ENCODE measurements at places on chromosomes 2 and 18.

DNA sequence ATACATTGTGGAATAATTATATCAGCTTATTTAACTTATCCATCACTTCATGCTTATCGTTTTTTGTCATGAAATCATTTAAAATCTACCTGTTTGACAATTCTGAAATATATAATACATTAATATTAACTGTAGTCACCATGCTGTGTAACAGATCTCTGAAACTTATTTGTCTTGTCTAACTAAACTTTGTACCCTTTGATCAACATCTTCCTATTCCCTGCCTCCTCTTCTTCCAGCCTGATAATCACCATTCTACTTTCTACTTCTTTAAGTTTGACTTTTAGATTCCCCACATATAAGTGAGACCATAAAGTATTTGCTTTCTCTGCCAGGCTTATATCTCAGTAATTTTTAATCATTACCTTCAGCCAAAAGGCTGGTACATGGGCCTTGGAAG lies 134.2 kb upstream of the LINC00305 start:
- DNase-seq: no peak

DNA sequence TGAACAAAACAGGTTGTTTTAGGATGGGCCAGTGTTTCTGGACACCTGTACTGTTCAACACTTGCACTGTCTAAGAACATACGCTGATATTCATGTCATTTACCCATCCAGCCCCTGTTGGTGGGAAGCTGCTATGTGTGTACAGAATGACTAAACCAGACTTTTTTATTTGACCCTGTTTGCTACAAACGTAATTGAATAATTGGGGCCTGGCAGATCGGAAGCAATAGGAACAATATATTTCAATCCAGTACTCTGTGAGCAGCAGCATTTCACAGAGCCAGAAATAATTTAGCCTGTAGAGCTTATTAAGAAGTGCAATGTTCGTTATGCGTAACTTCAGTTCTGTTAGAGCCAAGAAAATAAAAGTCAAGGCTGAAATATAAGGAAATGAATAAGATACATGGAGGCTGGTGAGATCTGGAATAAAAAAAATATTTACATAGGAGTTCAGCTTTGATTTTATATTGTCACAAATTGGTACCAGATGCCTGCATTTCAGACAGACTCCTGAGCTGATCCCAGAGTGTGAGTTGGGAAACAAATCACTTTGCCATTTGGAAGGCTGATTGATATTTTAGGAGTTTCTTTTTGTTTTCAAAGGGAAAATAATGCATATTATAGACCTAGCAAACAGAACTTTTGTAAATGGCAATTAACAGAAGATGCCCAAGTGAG lies 19.7 kb downstream of the CABLES1 start:
- DNase-seq: no peak

DNA sequence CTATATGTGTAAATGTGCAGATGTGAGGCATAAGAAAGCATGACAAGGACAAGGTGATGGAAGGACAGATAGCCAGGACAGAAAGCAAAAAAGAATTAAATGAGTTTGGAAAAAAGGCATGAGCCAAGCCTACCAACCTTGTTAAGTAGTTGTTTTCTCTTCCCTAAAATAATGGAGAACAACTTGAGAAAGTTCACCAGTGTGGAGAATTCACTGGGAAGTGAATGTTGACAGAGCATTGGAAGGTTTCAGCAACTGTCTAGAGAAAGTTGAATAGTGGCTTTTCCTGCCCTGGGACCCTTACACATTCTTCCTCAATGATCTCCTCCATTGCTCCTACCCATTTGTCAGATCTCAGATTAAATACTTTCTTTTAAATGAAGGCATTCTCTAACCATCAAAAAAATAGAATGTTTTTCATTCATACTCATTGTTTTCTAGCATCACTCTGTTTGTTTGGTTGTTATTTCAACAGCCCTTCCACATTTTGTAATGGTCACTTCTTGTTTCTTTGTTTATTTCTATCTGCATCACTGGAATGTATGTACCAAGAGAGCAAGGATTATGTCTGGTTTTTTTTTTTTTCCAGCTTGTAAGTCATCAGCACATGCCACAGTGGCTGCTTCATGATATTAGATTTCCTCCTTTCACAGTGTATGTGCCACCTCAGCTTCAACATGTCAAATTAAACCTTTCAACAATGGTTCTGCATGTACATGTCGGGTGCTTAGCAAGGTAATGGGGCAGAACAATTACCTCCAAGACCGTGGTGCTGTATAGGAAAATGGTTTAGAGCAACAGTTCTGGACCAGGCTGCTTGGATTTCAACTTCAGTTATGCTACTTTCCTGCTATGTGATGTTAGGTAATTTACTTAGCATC lies 586.0 kb upstream of the VRK2 start:
- no peak for DNase-seq

DNA sequence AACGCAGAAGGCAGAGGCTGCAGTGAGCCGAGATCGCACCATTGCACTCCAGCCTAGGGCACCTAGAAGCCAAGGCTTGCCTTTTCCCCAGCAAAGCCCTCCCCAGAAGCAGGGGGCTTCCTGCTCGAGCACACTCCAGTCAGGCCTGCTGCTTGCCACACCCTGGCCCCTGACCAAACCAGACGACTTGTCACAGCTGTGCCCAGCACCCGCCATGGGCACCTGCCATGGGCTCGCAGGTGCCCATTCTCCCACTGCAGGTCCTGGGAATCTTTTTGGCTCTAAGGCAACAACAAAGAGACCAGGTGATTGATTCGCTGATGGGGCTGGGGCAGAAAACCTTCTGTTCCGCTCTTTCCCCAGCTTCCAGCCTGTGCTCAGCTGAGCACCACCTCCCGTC lies 4.9 kb downstream of the KCNK3 start:
- no peak for DNase-seq

DNA sequence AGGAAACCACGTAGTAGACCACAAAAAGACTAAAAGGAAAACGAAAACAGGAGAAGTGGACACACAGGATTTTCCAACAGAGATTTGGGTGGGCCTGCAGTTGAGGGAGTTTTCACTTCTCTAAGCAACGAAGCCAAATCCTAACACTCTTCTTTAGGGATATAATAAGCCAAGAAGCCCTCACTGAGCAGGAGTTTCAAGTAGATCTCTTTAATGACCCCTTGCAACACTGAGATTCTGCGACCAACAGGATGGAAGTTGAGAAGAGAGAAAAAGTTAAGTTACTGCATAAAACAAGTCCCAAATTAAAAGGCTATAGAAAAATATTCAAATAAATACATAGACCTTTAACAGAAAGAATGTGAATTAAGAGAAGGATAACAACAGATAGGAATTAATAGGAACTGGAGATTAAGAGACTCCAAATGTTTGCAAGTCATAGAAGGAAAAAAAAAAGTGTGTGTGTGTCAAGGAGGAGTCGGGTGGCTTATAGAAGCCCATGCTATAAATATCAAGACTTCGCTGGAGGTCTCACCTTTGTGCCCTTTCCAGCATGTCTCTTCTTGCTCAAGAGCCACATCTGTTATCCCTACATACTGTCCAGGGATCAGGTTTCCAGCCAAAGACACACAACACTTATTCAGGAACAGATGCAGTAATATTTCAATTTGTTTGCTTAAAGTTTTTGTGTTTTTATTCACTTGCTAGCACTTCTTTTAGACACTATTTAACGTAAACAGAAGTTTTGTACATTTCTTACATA lies 69.4 kb upstream of the ARHGAP28 start:
- DNase-seq: peak; percentile 44

DNA sequence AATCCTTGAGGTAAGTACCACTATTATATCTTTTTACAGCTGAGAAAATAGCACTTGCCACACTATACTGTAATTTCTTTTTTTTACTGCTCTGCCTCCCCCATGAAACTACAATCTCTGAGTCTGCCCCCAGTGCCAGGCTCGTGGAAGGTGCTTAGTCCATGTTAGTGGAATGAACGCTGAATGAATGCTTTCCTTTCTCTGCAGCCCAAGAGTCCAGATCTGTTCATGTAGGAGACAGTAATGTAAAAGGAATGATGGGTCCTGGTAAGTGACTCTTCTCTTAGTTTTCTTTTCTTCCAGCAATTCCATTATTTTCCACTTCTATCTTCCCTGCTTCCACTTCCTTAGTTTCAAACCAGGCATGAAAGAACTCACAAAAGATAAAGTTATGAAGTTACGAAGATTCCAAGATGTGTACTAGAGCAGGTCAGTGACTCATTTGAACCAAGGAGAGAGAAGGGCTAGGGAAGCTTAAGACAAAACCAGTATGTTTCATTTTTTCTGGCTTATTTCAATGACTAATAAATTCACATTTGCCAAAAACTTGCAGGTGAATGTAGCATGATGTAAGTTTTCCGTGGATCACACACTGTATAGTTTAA lies 46.0 kb downstream of the ARHGEF33 start:
- DNase-seq: no peak

DNA sequence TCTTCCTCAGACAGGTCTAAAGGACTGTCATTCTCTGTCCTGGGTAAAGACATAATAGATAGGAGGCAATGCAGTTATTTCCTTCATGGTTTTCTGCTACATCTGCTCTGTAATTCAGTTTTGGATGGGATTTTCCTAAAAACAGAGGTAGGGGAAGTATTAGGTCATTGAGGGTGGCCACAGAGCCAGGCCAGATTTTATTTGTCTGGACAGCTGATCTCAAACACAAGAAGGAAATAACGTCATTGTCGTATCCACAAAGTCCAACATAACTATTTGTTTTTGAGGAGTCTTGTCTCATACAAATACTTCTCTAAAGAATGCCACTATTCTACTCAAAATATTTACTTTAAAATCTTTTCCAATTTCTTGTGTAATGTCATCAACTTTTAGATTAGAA lies 154.8 kb upstream of the MAP2 start:
- DNase-seq: no peak

DNA sequence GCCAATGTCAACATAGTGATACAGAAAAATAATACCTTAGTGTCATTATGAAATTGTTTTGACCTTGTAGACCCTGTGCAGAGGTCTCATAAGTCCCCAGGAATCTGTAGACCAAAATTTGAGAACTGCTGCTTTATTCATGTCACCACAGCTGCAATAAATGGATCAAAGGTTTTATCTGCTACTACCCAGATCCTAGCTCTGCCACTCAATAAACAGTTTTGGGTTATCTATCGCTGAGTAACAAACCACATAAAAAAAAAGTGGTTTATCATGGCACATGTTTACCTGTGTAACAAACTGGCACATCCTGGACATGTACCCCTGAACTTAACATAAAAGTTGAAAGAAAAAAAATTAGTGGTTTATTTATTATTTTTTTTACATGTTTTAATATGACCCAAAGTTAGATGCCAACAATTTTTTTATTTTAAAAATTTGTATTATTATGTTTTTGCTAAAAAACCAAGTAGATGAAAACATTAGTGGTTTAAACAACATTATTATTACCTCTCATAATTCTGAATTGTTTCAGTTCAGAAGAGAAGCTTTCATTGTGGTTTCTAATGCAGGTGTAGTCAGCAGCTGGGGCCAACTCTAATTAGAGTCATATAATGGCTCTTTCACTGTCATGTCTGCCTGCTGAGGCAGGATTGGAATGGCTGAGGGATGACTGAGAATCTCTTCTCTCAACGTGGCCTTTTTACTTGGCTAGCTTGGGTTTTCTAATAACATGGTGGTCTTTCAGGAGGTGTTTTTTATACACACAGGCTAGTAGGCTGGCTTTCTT lies 103.3 kb upstream of the SLC38A11 start:
- no peak for DNase-seq

- DNase-seq: no peak
Measured at GRCh38 chr2:18477293-18477692, 83.2 kb downstream of the RDH14 start.

DNA sequence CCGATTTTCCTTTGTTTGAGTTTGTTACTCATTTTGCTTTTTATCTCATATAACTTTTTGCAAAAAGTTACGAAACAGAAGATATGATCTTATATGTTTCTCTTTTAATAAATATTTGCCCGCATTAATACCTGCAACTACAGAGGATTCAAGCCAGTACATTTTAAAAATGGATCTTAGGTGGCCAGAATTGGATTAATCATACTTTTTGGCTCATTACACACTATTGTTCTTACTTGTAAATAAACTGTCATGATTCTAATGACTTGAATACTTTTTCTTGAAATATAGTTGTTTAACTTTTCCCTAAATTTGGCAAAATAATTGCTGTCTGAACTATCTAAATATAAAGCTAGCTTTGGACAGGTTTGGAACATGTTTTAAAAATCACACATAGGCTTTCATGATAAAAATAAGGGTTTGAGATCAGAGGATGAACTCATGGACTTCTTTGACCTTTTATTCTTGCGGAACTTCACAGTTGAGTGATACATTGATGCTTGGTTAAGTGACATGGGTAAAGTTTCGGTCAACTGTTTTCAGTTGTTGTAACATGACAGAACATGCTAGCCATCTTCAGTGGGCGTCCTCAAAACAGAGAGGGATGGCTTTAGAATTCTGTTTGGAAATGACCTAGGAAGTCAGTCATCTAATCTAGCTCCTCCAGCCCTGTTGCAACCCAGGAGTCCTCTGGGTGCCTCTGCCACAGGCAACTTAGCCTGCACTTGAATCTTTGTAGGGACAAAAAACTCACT lies 44.5 kb downstream of the LTBP1 start:
- no peak for DNase-seq

DNA sequence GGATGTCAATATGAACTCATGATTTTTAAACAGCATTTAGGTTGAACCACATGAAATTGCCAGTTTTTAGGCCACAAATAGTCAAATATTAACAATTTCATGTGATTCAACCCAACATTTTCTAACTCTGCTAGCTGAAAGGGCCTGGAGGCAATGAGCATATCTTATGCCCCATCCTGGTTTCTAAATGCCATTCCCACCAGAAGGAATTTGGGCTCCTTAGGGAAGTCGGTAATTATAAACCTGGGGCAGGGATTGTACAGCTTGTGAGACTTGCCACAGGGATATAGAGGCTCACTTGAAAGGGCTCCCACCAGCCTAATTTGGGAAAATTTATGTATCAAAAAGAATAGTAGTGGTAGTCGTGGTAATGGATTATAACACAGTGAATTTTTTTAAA lies 178.4 kb upstream of the ALPP start:
- DNase-seq: no peak

- peak; percentile 68 for DNase-seq
Measured at GRCh38 chr2:217934321-217935131, 68.3 kb downstream of the TNS1 start.

GRCh38 chr2:118847762-118848172 lies 319 bp upstream of the EN1 start:
- peak; percentile 88 for DNase-seq

GRCh38 chr2:63537306-63537705 lies 51.0 kb downstream of the WDPCP start:
- no peak for DNase-seq

DNA sequence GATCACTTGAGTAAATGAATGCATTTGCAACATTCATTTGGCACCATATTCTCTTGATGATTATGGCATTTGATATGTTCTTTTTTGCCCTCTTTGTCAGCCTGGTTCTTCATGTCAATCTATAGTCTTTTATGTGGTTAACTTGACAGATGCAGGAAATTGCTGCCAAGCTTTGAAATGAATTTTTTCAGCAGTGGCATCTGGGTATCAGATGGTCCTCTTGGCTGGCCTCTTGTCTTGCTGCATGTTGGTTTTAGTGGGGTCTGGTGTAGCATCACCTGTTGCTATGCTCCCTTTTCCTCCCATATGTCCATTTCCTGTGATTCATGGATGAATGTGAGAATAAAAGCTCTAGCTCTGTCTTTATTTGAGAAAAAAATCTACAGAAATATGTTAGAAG lies 119.9 kb downstream of the DPP4 start:
- DNase-seq: no peak

GRCh38 chr2:128505575-128506526 lies 187.2 kb upstream of the HS6ST1 start:
- no peak for DNase-seq
